ENCODE measurements at places on chromosomes 2 and 18.

DNA sequence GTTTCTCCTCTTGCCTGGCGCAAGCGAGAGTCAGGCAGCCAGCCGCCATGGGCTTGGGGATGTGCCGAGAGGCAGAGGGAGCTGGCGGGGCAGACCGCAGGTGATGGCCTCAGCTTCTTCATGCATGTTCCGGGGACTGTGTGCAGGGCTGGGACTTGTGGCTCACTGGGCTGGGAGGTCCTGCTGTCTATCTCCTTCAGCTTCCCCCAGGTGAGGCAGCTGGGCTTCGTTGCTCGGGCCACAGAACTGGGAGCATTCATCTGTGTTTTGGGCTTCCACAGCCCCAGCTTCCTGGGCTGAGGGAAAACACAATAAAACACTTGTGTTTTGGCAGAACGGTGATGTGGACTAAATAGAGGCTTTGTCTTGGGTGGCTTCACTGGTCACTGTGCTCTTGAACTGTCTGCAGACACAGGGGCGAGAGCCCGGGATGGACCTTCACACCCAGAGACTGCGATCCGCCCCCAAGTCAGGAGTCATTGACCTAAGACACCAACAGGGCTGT, 93.5 kb downstream of the DYSF start:
- DNase-seq, result no peak

- no peak for DNase-seq
Observed at GRCh38 chr2:43025709-43026295, 200.6 kb downstream of the ZFP36L2 start.

GRCh38 chr2:214504599-214505376, 93.9 kb downstream of the VWC2L start:
- no peak for DNase-seq

DNA sequence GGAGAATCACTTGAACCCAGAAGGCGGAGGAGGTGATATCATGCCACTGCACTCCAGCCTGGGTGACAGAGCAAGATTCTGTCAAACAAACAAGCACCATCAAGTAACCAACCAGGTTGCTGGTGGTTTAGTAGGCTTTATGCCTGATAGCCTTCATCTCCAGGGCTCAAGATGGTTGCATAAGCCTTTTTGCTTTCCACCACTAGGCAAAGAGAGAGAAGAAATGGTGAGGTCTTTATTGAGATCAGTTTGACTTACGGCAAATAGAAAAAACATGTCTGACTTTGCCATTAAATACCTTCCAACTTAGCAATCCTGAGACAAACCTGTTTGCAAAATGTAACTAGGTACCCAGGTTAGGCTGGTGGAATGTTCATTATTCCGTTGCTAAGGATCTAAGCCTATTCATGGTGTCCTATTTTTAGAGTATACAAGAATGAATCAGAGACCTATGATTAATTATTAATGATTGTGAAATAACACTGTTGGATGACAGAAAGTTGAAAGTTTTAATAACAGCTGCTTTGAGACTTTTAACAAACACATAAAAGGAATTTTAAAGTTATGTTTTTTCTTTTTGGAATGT, 53.5 kb upstream of the SLC38A11 start:
- no peak for DNase-seq

DNA sequence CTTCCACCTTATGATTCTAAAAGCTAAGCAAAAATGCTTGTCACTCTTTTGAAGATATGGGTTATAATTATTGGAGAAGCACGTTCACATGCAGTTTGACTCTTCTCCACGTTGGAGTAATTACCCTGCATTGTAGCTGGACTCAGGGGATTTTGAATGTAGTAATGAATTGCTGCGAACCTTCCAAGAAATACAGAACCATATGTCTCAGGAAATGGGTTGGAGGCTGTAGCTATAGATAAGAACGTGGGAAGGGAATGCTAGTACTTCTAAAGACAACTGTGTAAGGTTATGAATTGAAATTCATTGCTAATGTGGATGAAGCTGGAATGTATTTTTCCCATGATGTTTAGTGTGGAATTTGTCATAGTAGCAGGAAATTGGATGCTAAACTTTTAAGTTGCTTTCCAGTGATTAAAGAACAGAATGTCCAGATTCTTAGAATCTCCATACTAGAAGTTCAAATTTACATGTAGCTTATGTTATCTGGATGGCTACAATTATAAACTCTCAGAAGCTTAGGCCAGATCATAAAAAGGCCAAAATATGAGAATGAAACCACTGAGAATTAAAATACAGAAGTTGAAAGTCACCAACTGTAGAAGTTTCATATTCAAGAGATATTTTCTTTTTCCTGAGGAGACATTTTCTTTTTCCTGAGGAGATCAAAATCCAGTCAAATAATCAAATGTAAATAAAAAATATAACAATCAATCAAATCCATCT, 27.3 kb upstream of the SPOPL start:
- no peak for DNase-seq

- peak; percentile 8 for DNase-seq
Observed at GRCh38 chr2:27889774-27890145, 427 bp downstream of the RBKS start.

DNA sequence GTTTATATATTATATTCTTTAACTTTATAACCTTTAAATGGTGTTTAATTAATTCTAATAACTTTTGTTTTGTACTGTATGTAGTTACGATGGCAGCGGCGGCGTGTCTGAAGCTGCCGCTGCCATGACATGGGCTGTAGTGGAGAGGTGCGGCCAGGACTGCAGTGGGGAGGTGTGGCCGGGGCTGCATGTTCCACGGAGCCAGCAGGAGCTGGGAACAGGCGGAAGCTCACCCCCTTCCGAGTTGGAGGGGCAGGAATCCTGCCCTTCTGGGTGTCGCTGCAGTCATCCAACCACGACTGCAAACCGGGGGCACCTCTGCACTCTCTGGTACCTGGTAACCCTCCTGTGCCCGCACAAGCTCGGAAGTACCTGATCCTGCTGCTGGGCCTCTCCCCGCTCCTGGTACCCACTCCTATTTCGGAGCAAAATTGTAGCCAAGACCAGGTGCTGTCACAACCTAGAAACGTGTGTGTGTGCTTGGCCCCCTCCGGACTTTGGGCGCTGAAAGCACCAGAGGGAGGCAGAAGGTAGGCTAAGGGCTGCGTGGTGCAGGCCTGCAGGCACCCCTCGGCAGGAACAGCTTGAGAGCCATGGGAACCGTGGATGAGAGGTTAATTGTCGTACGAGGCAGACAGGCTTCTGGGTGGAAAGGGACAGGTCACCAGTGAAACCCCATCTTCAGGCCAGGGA, 1329.7 kb upstream of the SLC39A10 start:
- DNase-seq, result no peak

DNA sequence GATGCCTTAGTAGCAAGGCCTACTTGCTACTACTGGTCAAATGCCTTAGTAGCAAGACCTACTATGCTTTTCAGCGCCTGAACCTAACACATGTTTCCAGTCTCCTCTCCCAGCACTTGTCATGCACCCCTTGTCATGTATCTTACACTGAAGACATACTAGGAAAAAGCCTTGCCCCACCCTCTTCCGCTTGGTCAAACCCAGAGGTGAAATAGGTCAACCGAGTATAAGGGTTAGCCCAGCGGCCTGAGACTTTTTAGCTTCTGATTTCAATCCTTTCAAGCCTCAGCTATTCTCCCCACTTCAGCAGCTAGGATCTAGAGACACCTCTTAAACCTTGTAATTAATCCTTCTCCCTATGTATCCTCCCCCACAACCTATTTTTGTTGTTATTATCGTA, 73.3 kb downstream of the UPP2 start:
- DNase-seq, result no peak

GRCh38 chr2:7915302-7916091, 766.4 kb upstream of the ID2 start:
- no peak for DNase-seq

DNA sequence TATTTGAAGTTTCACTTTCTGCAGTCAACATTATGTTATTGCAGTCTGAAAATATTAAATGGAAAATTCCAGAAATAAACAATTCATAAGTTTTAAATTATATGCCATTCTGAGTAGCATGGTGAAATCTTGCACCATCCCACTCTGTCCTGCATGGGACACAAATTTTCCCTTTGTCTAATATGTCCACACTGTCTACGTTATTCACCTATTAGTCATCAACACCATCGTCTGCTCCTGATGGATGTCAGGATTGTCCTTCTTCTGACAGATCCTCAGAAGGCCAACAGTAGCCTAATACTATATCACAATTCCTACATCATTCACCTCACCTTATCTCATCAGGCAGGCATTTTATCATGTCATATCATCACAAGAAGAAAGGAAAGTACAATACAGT, 163.1 kb downstream of the TXNL1 start:
- no peak for DNase-seq

DNA sequence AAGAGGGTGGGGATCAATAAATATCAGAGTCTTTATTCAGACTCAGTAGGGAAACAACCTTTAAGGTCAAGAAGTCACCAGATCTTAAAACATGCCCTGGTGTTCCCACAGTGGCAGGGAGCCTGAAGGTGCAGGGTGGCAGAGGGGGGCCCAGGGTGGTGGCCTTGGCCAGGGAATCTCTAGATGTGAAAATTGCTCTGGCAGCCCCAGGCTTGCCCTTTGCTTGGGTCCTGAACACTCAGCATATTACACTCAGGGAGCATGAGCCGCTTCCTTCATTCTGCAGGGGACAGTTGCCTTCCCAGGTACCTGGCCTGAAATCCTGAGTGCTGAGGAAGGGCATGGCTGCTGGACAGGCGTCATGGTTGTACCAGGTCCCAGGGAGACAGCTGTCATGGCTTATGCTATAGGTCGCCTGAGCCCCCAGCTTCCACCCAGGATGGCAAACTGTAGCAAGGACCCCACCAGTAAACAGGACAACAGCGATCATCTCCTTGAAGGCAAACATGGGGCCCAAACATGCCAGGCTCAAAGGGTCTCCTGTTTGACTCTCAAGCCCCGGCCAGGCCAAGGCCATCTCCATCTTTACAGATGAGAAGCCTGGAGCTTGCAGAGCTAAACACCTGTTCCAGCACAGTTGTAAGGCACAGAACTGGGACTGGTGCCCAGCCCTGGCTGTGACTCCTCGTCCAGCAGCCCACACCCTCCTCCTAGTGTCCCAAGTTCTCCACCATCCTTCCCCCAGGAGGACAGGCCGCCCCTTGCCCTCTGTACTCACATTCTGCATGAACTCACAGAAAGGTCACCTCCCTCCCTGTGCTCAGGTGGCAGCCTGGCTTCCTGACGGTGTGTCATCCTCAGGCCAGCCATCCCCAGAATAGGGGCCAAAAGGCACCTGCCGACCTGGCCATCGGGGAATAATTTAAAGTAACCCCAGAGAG, 14.6 kb downstream of the ABCG8 start:
- no peak for DNase-seq

DNA sequence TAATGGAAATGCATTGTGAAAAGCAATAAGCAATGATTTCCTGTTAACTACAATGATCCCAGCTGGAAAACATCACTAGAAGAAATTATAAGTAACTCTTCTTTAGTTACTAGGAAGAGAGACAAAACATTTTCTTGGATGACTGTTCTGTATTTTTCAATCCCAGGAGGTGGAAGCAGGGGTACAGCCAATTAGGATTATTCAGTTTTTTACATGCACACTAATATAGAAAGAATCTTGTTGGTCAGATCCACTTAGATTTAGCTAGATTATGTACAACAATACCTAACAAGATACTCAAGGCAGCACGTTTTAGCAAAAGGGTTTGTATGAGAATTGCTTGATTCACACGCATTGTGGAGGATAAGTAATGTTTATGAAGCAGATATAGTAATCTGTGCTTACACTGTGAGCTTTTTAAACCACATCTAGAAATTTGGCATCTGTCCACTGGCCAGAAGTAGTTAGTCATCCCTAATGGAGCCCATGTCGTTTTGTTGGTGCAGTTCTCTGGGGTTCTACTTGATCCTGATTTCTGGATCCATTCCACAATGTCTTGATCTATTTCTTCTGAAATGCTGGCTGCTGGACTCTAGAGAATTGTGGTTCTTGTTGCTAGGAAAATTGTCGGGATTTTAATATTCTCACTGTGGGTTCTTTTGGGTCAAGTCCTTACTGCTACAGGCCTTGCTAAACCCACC, 199.7 kb downstream of the ADCYAP1 start:
- no peak for DNase-seq

GRCh38 chr2:12397854-12398253, 318.9 kb upstream of the TRIB2 start:
- DNase-seq, result no peak

DNA sequence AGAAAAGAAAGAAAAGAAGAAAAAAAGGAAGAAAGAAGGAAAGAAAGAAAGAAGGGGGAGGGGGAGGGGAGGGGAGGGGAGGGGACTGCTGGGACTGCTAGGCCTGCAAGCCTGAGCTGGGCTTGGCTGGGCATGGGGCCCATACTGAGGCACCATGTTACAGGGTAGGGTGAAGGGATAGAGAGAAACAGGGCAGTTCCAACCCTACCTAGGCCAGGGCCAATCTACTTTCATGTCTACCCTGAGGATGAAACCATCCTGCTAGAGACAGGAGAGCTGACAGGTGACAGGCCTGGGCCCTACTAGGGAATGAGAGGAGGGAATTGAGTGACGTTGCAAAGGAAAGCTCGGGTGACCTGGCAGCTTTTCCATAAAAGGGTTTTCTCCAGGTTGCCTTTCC, 41.7 kb downstream of the TEX44 start:
- no peak for DNase-seq

DNA sequence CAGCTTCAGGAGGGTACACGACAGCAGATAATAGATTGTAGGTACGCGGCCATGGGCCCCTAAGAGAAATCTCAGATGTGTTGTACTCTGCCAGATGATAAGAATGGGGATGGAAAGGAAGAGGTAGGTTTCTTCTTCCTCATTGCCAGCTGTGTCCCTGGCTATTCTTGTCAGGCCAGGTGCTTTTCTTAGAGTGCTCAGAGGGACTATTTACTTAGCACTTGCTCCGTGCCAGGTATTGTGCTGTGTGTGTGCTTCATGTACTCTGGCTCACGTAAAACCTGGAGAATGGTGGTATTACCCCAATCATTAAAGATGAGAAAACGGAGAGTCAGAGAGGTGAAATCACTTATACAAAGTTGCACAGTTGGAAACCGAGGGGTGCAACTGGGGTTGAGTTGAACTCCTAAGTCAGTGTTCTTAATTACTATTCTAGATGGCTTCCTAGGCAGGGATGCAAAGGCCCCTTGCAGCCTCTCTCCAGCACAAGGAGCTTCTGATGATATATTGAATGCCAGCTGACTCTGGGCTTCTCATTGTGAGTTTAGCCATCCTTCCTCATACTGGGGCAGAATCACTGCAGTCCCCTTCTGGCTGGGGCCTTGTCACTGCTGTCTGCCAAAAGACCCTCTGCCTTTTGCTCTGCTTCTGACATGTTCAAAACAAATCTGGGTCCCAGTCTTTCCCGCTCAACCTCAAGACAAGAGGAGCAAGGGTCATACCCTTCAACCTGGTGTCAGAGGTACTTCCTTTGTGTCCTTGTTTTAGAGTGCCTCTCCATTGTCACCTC, 60.7 kb downstream of the LYPD1 start:
- no peak for DNase-seq

DNA sequence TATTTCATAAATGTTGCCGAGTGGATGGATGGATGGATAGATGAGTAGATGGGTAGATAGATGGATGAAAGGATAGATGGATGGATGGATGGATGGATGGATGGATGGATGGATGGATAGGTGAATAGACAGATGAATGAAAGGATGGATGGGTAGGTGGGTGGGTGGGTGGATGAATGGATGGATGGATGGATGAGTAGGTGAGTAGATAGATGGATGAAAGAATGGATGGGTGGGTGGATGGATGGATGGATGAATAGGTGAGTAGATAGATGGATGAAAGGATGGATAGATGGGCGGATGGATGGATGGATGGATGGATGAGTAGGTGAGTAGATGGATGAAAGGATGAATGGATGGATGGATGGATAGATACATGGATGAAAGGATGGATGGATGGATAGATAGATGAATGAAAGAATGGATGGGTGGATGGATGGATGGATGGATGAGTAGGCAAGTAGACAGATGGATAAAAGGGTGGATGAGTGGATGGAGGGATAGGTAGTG, 104.3 kb downstream of the SMAD7 start:
- no peak for DNase-seq

GRCh38 chr2:105416156-105416555, 17.3 kb upstream of the FHL2 start:
- DNase-seq, result no peak
